Stimulated activated CD8-positive, alpha-beta memory T cell treated with anti-CD3 and anti-CD28 coated beads, Interleukin-4, amount 100 ng/mL, for 48 hours (primary cell): ENCODE measurements at places on chromosomes 3 and 15.
A peak's percentile ranks its signal among the peaks of the same experiment; 100 is the strongest.

GRCh38 chr15:90743407-90743806 lies 26.3 kb downstream of the BLM start:
- no peak for DNase-seq

GRCh38 chr3:97264180-97264579 lies 449.8 kb downstream of the EPHA6 start:
- DNase-seq, result no peak

DNA sequence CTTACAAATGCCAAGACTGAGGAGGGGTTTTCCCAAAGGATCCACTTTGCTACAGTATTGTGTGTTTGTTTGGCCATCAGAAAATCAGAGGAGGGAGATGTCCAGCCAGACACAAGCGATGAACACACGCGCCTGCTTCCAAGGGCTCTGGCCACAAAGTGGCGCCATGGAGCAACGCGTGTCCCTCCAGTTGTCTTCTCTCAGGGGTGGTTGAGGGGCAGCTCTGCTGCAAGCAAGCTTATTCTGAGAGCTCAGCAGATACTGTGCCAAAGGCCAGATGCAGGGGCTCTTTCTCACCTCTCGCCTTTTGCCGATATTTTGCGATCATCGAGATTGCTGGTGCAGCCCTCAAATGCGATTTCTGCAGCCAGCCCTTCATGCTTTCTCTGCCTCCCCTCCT lies 88.9 kb upstream of the OSBPL11 start:
- no peak for DNase-seq

- DNase-seq, result no peak
These were observed 619.0 kb upstream of the AGTR1 start for GRCh38 chr3:148078658-148079057.

DNA sequence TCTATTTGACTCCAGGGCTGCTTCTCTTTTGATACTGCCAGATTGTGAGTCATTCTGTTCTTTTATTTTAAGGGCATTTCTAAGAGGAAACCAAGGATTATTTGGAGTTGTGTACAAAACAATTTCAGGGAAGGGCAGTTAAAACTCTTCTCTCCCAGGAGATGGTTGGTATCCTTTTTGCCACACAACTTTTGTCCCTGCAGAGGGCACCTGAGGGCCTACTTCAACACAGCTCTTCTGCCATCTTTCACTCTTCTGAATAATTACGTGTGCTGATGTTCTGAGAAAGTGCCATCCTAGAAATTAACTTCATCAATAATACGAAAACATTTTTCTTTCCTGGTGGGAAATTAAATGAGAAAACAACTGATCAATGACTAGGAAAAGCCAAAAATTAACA lies 75.7 kb upstream of the GADL1 start:
- no peak for DNase-seq

DNA sequence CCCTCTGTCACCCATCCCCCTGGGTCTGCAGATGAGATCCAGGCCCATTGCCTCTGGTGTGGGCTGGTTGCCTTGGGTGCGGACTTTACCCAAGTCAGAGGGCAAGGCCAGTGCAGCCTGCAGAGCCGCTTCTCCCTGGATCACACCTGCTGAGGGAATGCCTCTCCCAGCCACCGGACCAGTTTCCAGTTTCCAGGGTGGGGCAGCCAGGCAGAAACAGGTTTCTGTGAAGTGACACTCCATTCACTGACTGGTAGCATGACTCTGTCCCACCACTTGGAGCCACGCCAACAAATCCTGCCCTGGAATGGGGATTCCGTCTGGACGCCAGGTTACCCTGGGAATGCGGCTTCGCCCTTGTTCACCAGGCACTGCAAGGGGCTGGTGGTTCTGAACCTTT lies 30.0 kb downstream of the PAQR5 start:
- DNase-seq, result no peak

DNA sequence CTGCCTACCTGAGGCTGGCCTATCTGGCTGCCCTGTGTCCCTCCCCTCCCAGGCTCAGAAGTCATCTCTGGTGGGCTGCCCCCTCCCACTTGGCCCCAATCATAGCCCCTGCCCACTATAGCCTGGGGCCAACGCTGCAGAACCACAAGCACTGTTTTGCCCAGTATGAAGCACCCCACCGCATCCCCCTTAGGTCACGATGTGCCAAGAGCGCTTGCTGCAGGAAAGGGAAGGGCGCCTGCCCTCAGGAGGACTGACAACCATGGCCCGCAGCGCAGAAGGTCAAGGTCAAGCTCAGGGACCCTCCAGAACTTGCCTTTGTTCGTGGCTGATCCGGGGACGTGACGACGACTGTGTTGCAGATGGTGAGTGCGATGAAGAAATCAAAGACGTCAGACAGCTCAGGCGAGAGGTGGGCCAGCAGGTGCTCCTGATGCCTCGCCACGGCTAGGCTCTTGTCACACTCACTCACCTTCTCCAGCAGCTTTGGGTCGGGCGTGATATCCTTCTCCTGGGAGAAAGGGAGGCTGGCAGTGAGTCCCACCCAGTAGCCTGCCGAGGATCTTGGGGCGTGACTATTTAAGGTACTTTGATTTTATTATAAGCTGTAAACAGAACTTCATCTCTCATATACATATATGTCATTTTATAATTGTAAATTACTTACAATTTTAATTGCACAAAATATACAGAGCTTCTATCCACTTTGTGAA lies 146.6 kb downstream of the ATP10A start:
- DNase-seq, result no peak

DNA sequence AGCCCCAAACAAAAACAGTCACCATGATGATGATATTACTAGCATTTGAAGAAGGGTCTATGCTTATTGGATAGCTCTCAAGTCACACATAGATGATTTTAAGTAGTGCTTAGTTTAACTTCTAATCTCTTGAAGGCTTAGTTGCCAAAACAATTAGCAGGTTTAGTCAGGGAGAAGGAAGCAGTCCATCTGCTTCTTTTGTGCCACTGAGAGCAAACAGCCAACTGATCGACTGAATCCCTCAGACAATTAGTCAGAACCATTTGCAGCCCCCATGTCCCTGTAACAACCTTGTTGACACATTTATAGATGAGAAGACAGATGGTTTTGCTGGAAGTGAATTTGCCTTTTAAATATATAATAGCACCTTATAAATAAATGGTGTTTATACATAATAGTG lies 585.1 kb upstream of the SUCLG2 start:
- DNase-seq, result no peak

DNA sequence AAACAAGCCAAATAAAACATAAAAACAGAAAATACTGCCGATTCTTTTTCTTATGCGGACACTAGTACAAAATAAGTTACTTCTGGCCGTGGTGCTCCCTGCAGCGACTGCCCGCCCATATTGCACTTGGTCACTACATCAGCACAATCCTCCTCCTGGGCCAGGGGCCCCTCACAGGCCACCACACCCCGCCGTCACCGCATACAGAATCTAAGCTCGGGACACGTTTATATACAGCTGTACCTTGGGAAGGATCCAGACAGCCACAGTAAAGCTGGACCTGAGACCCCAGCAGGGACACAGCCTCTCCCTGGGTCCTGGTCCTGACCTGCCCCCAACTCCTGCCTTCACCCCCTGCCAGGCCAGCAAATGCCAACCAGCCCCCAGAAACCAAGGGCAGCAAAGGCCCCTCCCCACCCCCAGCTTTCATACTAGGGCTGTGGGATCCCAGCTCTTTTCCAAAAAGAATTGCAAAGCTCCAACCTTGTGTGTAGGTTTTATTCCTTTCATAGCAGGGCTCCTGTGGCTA lies 12.9 kb upstream of the DNAJB8 start:
- DNase-seq, result no peak

GRCh38 chr15:49424954-49425353 lies 1.9 kb downstream of the FGF7 start:
- no peak for DNase-seq

GRCh38 chr3:72301779-72302178 lies 516.8 kb upstream of the PROK2 start:
- no peak for DNase-seq

- no peak for DNase-seq
These were observed 122.8 kb downstream of the GMNC start for GRCh38 chr3:190739641-190740185.

- no peak for DNase-seq
These were observed 1.1 kb upstream of the ALCAM start for GRCh38 chr3:105365391-105366325.

- no peak for DNase-seq
These were observed 5.3 kb upstream of the NRROS start for GRCh38 chr3:196634224-196634623.

GRCh38 chr3:176920766-176921160 lies 276.5 kb downstream of the TBL1XR1 start:
- no peak for DNase-seq

- DNase-seq, result no peak
These were observed 26.6 kb downstream of the ALDH1L1 start for GRCh38 chr3:126153695-126154360.

DNA sequence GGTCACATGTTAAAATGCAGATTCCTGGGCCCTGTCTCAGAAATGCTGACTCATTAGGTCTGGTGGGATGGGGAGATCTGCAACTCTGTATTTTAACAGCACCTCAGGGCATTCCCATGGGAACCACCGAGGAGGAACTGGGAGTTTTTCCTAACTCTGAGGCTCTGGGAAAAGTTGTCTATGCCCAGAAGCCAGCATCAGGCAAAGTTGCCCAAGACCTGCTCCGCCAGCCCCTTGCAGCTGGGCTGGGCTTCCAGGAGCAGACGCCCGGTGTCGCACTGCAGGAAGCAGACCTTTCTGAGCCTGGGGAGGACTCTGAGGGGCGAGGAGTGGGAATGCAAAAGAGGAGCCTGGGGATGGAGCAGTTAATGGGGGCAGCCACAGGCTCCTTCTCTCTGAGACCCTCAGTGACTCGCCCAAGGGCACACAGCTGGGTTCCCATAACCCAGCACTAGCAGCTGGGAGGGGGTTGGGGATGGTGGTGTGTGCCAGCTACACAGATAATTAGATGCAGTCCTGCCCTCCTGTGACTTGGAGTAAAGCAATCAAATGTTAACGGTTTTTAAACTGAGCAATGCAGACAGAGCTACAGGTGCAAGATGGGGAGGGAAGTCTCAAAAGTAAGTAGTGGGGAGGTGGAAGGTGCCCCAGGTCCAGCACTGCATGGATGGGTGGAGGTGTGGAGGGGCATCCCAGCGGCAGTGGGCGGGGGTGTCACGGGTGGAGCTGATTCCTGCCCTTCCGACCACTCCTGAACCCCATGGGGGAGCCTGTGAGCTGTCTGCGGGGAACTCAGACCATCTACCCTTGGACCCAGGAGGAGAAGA lies 100.4 kb downstream of the LSM3 start:
- no peak for DNase-seq

DNA sequence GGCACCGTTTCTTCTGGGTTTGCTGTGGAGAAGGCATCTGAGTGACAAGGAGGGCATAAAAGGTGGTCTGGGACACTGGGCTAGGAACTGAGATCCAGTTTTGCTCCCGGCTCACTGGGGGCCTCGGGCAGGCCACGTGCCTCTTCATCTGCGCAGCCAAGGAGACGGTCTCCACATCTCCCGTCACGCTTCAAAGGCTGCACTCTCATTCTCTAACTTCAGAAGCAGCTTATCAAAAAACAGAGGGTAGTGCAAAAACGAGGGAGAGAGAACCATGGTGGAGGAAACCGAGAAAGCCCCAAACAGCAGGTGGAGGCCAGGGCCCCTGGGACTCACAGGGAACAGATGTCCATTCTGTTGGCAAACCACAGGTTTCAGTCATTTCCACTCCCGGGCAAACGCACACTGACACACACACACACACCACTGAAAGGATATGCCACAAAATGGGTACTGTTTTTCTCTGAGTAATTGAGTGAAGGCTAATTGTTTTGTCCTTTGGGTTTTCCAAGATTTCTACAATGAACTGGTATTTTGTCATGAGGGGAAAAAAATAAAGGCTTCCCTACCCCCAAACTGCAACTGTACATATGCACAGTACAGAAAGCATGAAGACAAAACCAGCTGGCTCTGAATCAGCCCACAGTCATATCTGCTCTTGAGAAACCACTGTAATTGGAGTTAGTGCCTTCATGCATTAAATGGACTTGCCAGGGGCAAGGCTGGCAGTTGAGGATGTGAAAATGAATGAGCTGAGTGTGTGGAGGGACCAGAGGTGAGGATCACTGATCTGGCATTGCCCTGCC lies 71.9 kb downstream of the MGLL start:
- peak; percentile 33 for DNase-seq

DNA sequence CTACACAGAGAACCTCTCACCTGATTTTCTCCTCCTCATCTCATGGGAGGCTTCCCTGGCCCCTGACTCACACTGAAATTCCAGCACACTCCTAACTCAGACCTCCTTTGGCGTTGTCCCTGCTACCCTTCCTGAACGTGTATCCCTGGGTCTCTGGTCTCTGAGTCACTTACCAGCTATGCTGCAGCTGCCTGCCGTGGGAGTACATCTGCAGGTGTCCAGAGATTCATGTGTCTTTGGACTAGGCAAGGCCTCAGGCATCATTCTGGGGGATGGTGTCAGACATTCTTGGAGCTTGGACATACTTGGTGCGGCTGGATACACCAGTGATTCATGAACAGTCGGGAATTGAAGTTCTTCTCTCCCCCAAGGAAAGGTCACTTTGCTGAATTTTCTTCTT lies 148.8 kb upstream of the TRIM42 start:
- DNase-seq, result no peak

- DNase-seq, result no peak
These were observed 36.7 kb upstream of the ZNF774 start for GRCh38 chr15:90315278-90315982.

- no peak for DNase-seq
These were observed 2.3 kb downstream of the EIF2AK4 start for GRCh38 chr15:39936187-39936586.

DNA sequence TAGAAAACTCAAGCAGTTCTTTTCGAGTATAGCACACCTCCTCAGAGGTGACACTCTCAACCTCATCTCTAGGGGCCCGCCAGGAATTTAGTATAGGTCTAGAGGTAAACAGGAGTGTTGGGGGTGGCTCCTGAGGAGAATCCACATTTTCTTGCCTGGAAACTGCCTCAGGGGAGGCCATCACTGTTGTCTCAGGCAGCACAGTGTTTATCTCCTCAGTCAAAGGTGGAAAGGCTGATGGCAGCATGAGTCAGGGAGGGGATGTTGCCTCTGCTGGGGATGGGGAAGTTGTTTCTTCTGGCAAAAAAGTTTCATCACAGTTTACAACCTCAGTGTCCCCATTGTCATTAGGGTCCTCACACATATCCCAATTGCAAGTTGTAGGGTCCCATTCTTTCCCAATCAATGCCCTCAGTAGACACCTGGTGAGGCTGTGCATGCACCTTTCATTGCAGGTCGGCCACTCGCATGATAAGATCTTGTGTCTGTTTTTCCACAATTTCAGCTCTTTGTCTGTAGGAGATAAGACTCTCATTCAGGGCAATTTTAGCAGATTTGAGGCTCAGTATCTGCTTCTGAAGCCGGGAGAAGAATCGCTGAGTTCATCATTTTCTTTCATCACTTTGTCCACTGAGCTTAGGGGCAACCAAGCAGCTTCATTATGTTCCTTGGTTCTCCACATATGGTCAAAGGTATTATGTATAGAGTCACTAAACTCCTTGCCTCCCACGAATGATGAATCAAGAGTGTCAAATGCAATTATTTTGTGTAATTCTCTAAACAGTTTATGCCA lies 25.8 kb downstream of the NAALADL2 start:
- no peak for DNase-seq

DNA sequence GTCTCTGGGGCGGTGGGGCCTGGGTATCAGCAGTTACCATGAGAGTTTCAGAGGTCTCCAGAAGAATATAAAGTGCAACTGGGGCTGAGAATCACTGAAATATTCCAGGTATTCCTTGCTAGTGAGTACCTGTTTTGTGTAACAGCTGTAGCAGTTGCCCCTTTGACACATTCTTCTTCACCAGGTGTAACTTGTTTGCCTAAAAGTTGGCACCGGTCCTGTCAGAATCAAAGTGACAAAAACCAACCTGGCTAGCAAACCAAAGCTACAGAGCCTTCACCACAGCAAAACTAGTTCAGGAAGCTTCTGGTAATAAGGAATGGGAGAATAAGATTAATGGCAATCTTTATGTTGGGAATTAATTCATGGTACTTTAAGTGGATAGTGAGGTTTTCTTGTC lies 296.0 kb downstream of the NAALADL2 start:
- DNase-seq, result no peak
